ENCODE measurements at places on chromosomes 7 and 10.
A peak's percentile ranks its signal among the peaks of the same experiment; 100 is the strongest.

DNA sequence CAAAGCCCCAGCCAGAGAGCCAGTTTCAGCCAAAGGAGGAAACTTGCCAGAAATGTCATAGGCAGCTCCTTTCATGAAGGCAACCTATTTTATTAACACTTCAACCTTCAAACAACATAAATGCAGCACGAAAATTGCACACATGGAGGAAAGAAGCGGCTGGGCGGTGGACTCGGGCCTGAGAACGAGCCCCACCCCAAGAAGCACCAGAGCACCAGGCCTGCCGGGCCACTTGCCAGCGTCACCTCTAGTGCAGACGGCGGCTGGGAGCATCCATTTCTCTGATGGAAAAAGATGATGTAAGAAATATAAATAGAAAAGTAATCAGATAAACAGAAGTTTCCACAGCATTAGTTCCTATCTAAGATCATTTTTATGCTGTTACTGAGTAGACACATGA lies 100.0 kb downstream of the TCERG1L start:
- DNase-seq: no peak

GRCh38 chr10:13681960-13682359 lies 95.2 kb downstream of the PRPF18 start:
- DNase-seq: no peak

GRCh38 chr7:11120675-11121220 lies 147.1 kb downstream of the PHF14 start:
- DNase-seq: no peak

GRCh38 chr10:84331091-84331490 lies 2.7 kb downstream of the CCSER2 start:
- DNase-seq: no peak

GRCh38 chr10:53978301-53978700 lies 822.7 kb downstream of the PCDH15 start:
- DNase-seq: no peak

- DNase-seq: no peak
These were observed 37.7 kb downstream of the ASB13 start for GRCh38 chr10:5628451-5629302.

DNA sequence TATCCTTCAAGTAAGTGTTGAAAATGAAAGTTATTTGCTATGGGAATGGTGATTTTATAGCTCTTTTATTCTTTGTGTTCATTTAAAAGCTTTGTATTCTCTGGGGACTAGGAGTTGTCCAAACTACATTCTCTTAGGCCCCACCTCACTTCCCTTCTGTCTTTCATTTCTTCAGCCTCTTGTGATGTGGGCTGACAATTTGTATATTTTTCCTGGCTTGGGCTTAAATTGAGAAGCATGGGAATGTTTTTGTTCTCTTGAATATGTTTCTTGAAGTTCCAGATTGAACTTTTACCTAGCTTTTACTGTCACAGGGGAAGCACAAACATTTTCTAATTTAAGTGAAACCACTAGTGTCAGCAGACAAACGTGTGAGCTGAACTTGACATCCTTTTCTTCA lies 27.9 kb downstream of the BBS9 start:
- DNase-seq: no peak

DNA sequence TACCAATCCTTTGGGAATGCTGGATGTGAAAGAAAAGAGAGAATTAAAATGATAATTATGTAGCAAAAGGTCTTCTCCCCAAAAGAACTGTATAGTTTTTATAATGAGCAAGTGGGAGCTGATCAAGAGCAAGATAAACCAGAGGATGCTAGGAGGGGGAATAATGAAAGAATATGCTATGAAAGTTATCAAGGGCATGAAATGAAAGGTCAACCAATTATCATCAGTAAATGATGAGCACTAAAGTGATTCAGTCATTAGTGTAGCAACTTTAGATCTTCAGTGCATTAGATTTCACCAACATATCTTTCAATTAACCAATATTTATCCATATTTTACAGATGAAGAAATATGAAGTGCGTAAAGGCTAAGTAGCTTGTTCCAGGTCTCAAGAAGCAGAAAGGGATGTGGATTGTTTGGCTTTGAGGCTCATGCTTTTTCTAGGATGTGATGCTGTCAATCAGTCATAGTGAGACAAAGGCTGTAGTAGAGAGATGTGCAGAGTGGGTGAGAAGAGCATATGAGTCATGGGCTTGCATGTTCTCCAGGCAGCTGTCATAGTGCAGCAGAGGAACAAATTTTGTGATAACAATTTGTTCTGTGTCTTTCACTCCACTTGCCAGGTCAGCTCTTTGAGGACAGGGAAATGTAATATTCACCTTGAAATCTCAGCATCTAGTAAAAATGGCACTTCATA lies 5.7 kb upstream of the OR2F2 start:
- DNase-seq: no peak

DNA sequence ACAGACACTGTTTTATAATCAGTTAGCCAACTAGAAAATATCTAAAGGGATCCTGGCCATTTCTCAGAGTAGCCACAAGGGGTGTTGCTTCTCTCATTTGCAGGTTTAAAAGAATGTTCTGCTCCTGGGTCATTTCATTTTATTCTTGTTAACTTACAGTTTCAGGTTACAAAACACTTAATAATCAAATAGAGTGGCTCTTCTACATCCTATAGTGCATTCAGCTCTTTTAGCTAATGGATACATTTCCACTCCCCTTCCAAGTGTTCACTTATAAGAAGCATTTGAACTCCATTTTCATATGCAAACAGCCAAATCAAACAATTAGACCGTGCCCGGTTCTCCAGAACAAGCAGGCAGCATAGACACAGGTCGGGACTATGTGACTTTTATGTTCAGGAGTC lies 117.5 kb downstream of the TRIL start:
- no peak for DNase-seq

DNA sequence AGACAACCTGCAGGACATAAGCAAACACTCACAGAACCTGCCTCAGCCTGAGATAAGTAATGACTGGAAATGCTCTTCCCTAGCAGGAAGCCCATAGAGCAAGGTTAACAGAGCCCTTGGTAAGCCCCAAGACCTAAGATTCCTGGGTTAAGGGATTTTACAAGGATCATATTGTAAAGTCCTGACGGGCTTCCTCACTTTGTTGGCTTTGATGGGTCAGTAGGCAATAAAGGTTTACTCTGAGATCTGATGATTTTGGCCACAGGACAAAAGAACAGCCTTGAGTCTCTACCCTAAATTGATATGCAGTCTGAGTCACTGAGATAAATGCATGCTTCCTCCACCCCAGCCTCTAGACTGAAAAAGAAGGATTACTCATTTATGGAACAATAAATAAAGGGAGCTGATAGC lies 270.8 kb downstream of the HTR7 start:
- no peak for DNase-seq

DNA sequence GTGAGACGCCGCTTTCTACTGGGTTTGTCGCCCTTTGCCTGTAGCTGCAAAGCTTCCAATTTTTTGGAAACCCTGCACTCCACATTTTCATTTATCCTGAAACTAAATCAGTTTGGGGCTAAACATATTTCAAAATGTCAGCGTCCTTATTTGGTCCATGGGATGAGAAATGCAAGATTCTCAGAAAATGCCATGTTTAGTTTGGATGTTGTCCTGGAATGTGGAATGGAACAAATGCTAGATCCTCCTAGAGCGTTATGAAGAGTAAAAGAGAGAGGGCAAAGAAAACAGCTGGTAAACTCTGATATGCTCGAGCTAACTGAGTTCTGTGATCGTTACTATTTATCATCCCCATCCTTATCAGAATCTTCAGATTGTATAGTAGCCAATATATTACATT lies 236.9 kb downstream of the KLF6 start:
- DNase-seq: no peak

- no peak for DNase-seq
These were observed 141.4 kb downstream of the PLPP4 start for GRCh38 chr10:120598386-120598785.

- no peak for DNase-seq
These were observed 236.2 kb downstream of the DNAJB9 start for GRCh38 chr7:108805808-108806397.

DNA sequence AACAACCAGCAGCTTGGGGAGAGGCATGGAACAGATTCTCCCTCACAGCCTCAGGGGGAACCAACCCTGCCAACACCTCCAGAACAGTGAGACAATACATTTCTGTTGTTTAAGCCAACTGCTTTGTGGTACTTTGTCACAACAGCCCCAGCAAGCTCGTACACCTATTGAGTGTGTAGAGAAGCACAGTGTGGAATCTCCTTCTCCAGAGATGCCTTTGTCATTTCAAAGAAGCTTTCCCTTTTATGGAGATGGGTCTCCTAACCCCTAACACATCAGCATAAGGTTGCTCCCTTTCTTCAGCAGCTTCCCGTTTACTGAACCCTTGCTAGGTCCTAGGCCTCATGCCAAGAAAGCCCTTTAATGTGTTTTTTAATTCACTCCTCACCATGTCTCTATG lies 60.7 kb upstream of the AGK start:
- no peak for DNase-seq

GRCh38 chr7:94183289-94183749 lies 179.2 kb upstream of the BET1 start:
- peak; percentile 57 for DNase-seq

- DNase-seq: no peak
These were observed 256.4 kb upstream of the PHYHIPL start for GRCh38 chr10:58919927-58920654.

- DNase-seq: no peak
These were observed 49.5 kb upstream of the RSU1 start for GRCh38 chr10:16866541-16867275.

GRCh38 chr10:52818019-52818418 lies 45.4 kb upstream of the MBL2 start:
- no peak for DNase-seq

- no peak for DNase-seq
These were observed 4.4 kb downstream of the PRKAR2B start for GRCh38 chr7:107048783-107049418.

DNA sequence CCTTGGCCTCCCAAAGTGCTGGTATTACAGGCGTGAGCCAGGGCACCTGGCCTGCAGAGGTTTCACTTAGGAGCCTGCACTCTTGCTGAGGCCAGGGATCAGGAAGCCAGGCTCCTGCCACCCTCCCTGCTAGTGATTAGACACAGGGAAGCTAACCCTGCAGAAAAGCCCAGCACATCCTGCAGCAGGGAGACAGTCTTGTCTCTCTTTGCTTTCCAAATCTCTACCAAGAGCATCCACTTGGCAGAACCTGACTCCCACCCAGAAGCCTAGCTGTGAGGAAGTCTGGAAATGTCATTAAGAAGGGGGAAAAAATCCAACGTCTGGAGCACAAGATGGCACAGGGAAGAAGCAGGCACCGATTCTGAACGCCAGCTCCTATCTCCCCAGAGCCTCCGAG lies 8.0 kb upstream of the FAM171A1 start:
- DNase-seq: no peak

- no peak for DNase-seq
These were observed 61.8 kb upstream of the LRRC18 start for GRCh38 chr10:49001402-49001801.

DNA sequence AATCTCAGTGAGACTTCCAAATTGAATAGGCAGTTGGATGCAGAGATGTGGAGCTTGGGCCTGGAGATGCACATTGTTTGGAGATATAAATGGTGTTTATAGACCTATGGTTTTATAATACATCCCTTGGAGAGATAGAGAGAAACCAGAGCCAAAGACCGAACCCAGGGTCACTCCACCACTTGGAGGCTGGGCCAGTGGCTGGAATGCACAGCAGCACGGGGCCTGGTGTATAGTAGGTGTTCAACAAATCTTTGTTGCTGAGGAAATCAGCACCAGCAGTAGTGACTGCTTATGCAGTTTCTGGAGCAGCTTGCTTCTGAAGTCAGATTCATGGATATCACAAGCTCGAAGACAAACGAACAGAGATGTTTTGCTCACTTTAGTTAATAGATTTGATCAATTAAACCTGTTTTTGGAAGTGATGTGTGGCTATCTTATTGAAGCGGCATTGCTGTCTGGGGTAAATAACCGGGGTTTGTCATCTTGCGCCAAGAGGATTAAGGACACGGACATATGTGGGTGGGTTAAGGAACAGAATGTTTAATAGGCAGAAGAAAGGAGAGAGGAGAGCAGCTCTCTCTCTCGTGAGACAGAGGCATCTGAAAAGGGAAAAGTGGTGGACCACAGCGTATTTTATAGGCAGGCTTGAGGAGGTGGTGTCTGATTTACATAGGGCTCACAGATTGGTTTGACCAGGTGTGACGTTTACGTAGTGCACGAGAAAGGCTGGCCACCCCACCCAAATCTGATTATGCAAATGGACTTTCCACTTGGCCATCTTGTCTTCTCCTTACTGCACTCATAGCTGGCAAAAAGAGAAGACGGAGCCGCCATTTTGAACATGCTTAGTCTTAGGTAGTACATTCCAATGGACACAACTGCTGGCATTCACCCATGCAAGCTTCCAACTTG lies 11.1 kb downstream of the RBP4 start:
- peak; percentile 84 for DNase-seq

GRCh38 chr10:114397651-114398145 lies 6.6 kb downstream of the AFAP1L2 start:
- DNase-seq: no peak

DNA sequence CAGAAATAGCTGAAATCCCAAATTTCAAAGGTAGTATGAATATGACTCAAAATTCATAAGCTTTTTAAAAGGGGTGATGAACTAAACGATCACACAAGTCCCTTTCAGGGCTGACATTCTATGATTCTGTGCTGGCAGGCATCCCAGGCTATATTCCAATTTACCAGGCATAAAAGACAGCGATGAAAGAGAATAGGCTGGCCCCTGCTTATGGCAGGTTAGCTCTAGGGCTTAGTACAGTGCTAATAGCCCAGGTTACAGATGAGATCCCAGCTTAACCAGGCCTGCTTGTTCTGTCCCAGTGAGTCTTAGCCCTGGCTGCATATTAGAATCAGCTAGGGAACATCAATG lies 56.4 kb downstream of the CDHR3 start:
- DNase-seq: no peak

DNA sequence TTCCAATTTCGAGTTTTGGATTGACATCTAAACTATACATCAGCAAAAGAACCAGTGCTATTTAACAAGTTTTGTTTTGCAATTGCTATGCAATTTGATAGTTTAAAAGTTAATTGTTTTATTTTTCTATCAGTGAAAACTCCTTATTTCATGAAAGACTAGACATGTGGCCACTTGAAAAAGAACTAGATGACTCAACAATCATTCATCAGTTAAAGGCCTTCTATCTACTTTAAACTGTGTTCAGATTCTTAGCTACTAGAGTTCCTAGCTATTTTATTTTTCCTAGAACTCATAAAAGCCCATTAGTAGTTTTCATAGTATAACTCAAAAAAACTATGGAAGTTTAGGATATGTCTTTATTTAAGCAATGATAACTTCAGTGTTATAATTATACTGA lies 104.6 kb upstream of the LSM8 start:
- no peak for DNase-seq

DNA sequence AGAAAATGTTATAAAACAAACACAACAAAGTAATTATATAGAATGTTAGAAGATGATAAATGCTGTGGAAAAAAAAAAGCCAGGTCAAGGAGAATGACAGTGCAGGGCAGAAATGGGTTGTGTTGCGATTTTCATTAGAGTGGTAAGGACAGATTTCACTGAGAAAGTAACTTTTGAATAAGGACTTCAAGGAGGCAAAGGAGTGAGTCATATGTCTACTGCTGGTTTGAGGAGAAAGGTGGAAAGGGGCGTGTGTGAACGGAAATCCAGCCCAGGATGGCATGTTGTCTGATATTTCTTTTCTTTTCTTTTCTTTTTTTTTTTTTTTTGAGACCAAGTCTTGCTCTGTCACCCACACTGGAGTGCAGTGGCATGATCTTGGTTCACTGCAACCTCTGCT lies 12.3 kb upstream of the DLD start:
- DNase-seq: no peak

GRCh38 chr10:79436066-79436849 lies 9.2 kb downstream of the ZCCHC24 start:
- DNase-seq: no peak
